ENCODE measurements at places on chromosomes 7 and 10.

GRCh38 chr10:3741688-3742461 is 43.1 kb downstream of the KLF6 start:
- DNase-seq, result no peak

DNA sequence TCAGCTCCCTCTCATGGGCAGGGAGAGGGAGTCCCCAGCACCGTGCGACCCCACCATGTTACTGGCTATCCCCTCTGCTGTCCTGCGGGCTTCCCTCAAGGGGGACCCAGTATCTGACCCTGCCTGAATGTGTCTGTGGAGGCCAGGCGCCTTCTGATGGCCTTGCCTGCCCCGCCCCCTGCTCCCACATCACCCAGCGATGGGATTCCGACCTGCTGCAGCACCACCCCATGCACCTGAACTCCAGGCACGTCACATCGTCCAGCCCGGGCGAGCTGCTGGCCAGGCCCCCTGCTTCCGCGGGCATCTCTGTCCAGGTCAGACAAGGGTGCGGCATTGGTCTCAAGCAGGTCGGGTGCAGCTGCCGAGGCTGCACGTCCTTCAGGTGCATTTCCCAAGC is 19.0 kb downstream of the LRRC27 start:
- DNase-seq, result no peak

- no peak for DNase-seq
Measured at GRCh38 chr7:143315776-143316175, at the start of gene CLCN1. Gene CLCN1 (plus strand): TSS chr7:143316111. CDS start chr7:143316213, 102 bp downstream.

DNA sequence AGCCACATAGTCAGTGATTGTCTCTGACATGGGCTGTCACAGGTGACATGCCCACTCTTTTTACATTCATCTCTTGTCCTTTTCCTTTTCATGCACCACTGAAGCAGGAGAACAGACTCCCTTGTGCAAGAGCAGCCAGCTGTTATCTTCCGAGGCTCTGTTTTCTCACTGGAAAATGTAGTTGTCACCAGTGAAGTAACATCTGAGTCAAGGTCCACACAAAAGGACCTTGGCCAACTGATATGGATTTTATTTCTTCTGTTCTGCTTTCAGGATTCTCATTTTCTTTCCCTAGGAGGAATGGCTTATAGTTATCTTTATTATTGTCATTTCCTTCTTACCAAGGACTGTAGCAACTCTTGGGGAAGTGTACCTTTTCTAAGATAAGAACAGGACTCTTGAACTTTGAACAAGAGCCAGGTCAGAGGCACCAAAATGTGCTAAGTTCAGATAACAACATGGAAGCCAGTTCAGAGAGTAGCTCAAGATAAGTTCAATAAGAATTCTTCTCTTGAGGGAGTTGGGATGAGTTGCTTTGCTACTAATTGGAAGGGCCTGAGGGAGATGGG is 22.7 kb downstream of the AVPI1 start:
- DNase-seq, result no peak

DNA sequence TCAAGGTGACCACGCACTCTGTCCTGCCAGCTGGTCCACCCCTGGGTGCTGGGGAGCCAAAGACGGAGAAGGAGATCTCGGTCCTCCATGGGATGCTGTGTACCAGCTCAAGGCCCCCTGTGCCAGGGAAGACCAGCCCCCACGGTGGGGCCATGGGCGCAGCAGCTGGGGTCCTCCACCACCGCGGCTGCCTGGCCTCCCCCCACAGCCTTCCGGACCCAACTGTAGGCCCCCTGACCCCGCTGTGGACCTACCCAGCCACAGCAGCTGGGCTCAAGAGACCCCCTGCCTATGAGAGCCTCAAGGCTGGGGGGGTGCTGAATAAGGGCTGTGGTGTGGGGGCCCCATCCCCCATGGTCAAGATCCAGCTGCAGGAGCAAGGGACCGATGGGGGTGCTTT is 5.4 kb downstream of the NYAP1 start:
- no peak for DNase-seq

- no peak for DNase-seq
Measured at GRCh38 chr7:15219758-15220157, 317.2 kb upstream of the DGKB start.

DNA sequence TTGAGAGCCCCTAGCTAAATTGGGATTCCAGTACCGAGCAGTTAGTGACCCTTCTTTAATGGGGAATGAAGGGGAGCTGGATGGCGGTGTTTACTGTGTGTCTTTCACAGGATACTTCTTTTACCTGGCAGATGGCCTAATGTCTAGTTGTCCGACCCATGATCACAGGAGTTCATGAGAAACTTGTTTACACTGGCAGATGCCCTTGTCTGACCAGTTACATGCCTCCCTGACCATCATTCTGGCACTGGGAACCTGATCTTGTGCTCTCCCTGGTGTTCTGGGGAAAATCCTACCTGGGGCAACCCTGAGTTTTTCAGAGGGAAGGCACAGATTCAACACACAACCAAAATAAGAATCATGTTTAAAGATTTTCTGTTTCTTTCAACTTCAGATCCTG is 120.1 kb upstream of the SLC13A1 start:
- DNase-seq, result no peak

GRCh38 chr10:35005868-35006267 is 84.3 kb downstream of the CUL2 start:
- DNase-seq, result no peak

DNA sequence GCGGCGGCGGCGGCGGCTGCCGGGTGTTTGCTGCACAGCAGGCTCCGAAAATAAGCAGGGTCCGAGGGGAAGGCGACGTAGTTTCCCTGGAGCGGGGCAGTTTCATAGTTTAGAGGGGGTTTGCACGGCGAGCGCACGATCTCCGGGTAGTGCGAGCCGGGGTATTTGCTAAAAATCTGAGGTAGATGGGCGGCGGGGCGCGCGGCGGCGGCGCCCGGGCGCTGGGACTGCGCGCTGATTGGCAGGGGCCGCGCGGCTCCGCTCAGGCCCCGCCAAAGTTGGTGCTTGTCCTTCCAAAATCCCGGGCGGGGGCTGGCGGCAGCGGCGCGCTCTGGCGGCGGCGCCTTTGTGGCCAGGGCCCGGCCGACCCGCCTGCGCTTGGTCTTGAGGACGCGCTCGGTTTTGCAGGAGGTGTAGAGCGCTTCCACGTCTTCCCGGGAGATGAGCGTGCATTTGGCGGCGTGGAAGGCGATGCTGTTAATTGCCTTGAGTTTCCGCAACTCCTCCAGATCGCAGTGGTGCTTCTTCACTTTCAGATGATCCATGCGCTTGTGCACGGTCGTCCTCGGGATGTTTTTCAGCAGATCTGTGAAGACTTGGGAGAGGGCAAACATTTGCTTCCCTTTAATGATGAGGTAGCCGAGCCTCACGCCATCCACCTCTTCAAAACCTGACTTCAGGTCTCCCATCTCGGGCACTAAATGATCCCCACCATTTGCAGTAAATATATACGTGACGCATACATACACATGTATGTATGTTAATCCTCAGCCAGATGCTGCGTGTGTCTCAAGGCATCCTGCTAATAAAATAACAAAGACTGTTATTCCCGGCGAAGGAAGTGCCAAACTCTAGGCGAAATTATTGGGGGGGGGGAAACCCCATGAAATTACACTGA is 8.1 kb downstream of the SKIDA1 start:
- no peak for DNase-seq

Measured in T-helper 2 cell (primary cell).